ENCODE measurements at places on chromosomes 11 and 22.
A peak's percentile ranks its signal among the peaks of the same experiment; 100 is the strongest.

GRCh38 chr11:70761094-70761907 lies 363.0 kb downstream of the CTTN start:
- no peak for DNase-seq

GRCh38 chr11:121762820-121763219 lies 310.1 kb upstream of the SORL1-AS1 start:
- peak; percentile 96 for DNase-seq

- no peak for DNase-seq
These were observed 41.2 kb upstream of the GRAMD4 start for GRCh38 chr22:46578824-46579561.

DNA sequence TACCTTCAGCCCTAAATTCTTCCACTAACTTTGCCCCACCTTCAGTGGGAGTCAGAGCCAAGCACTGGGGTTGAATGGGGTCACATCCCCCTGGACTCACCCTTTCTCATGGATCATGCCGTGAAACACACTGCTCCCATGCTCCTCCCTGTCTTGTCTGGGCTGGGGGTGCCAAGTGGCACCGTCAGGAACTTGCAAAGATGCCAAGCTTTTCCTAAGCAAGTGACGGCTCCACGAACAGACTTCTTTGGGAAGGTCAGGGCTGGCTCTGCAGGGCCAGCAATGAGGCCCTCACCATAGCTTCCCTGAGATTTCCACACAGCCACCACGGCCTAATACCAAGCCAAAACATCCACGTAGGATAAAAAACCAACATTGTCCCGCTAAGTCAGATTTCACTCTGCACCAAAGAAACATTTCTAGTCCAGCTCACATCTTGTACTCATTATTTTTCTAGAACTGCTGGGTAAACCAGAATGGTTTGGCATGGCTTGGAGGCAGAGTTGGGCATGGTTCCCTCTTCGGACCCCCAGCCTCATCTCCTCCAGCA lies 76.5 kb downstream of the NAT10 start:
- DNase-seq, result no peak

DNA sequence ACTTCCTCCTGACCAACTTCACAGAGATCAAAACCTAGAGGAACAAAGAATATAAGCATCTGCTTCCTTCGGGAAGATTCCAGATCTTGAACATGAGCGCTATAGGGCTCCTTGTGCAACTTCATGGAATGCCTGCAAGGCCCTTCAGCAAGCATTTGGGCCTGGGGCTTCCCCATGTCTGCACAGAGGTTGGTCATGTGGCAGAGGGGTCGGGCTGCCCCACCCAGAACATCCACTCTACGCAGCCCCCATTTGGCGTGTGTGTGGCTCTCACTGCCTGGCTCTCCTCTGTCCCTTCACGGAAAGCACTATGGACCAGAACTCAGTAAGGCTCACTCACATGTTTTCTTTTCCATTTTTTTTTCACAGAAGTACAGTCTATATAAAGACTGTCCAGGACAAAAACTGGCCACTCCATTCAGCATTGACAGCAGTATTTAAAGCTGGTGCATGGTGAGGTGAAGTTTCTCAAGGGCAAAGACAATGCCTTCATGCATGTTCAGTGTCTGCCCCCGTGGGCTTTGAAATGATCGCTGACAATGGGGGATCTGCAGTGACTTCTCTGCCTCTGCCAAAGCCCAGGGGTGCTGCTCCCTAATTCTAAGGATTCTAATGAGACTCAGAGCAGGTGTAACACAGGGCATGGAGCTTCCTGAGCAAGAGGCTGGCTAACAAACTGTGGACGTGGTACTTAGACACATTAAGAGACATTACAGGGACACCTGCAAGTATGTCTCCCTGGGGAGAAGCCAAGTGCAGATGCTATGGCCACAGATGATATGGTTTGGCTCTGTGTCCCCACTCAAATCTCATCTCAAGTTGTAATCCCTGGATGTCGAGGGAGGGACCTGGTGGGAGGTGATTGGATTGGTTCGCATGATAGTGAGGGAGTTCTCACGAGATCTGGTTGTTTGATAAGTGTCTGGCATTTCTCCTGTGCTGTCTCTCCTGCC lies 66.5 kb upstream of the PITPNB start:
- DNase-seq, result no peak

DNA sequence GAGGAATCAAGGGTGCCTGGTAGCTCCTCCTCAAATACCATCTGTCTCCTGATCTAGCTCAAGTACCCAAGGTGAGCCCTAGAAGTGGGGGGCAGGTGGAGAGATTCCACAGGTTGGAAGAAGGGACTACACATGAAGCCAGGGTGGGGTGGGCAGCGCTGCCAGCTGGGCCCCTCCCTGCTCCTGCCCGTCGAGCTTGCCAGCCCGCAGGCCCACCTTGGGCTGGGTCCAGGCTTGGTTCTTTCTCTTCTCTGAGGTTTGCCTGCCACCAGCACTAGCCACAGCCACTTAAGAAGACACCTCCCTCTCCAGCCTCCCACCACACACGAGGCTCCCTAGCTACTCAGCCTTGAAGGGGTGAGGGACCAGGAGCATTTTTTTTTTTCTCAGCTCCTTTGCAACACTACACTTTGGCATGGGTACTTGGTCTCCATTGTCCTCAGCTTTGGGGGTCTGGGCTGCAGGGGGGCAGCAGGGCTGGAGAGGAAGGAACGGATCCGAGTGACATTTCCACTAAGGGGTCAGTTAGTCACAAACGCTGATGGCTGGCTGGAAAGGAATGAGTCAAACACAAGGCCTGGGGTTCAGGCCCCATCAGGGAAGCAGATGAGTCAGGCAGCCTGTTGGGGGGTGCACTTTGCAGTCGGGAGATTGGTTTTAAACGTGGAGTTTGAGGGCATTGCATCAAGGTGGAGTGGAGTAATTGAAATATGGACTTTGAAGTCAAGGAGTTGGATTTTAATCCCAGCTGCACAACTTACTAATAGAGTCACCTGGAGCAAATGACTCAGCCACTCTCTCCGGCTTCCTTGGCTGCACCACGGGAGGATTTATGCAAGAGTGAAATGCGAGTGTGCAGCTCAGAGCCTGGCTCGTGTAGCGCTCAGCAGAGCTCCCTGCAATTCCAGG lies 7.4 kb upstream of the NPTXR start:
- DNase-seq, result no peak

- DNase-seq, result no peak
These were observed 223.4 kb upstream of the PITPNB start for GRCh38 chr22:28142361-28142961.

- no peak for DNase-seq
These were observed 80.2 kb downstream of the CCDC34 start for GRCh38 chr11:27282806-27283205.

DNA sequence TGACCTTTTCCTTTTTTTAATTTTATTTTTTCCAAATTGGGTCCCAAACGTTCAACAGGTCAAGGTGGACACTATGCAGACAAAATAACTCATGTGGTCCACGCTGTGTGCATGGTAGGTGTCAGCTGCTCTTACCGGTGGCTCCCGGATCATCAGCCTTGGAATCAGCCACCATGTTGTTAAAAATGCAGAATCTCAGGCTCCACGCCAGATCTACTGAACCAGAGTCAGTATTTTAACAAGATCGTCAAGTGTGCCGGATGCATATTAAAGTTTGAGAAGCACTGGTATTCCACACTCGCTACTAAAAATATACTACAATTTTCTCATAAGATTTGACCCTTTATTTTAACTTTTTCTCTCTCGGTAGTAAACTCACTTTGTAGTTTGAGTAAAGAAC lies 553 bp upstream of the LDLRAD3 start:
- no peak for DNase-seq

DNA sequence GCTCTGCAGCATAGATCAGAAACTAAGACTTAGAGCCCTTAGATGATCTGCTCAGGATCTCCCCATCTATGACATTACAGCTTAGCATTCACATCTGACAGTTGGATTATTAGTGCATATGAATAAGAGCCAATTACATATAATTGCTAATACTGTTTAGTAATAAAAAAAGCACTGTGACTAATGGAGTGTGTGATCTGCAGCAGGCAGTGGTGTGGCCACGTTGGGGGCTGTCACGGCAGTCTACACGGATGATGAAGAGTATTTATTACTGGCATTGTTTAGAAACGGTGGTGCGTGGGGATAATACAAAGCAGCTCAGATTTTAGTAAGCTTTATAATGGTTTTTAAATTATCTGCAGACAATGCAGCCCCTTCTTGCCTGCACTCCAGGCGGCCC lies 93.5 kb upstream of the TIMP3 start:
- DNase-seq, result no peak

GRCh38 chr11:13667795-13668101 lies 720 bp upstream of the FAR1 start:
- no peak for DNase-seq

- DNase-seq, result no peak
These were observed 486 bp downstream of the PCNX3 start for GRCh38 chr11:65615950-65616574.

All from NCI-H1105 (cell line).